Heart right ventricle (tissue), 16 donors: ENCODE measurements at places on chromosomes 6 and 20. TPM values are rescaled to one million over a fixed set of nuclear protein-coding genes. Genes with fewer than 3 reads are reported as not detected.

Gene PACSIN1
- 7.1 TPM for total RNA-seq

Gene C6orf58
- total RNA-seq = not detected

Gene PDE7B
- total RNA-seq = 12.1 TPM

Gene PDYN
- total RNA-seq = not detected

Gene ARHGAP18
- total RNA-seq = 15.4 TPM

Gene GPLD1
- total RNA-seq = 0.71 TPM

Gene RSPO3
- 0.47 TPM for total RNA-seq

GRCh38 chr20:63452821-63453523 lies 19.5 kb downstream of the KCNQ2 start:
- DNase-seq = no peak
- H3K36me3 ChIP-seq = no peaks in the 10 kb centered on the region
- H3K4me3 ChIP-seq = no peak overlapping the region
- peak overlapping the region; percentile 64 for H3K27ac ChIP-seq

GRCh38 chr6:12295558-12296254 lies 5.5 kb downstream of the EDN1 start:
- DNase-seq = no peak
- H3K27ac ChIP-seq = no peak overlapping the region
- H3K4me1 ChIP-seq = peaks cover 13% of the 10 kb centered on the region
- no peaks in the 10 kb centered on the region for H3K36me3 ChIP-seq

DNA sequence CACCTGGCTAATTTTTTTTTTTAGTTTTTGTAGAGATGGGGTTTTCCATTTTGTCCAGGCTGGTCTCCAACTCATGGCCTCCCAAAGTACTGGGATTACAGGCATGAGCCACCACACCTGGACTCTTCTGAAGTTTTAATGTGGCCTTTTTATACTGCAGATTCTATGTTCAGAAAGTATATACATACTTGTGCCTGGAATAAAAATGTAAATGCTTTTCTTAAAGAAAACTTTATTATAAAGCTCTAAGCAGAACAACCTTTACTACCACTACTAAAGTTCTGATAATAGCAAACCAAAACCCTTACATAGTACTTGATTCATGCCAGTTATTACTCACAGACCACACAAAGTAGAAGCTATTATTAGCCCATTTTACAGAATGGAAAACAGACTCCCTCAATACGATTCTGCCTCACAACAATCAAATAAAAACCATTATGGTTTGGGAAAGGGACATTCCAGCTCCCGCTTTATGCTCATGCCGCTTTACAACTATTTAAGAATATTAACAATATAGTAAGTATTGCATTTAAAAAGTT lies 5.3 kb downstream of the PHIP start:
- H3K27me3 ChIP-seq = no peaks in the 10 kb centered on the region
- H3K4me3 ChIP-seq = no peak overlapping the region
- no peak overlapping the region for H3K27ac ChIP-seq
- H3K4me1 ChIP-seq = peaks cover 77% of the 10 kb centered on the region
- no peak for DNase-seq
- peaks cover 14% of the 10 kb centered on the region for H3K36me3 ChIP-seq

DNA sequence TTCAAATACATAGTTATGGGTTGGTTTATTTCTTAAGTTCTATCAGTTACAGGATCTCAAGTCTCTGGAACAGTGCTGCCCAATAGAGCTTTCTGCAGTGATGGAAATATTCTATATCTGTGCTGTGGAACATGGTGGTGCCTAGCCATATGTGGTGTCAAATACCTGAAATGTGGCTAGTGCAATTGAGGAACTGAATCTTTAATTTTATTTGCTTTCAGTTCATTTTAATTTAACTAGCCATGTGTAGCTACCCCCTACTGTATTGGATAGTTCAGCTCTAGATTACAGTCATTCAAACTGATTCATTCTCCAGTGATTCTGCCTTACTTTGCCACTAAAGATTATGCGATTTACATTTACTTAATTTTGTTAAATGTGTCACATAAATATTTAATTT lies 503.2 kb downstream of the CDKAL1 start:
- H3K4me1 ChIP-seq = no peaks in the 10 kb centered on the region
- no peak overlapping the region for H3K4me3 ChIP-seq
- no peaks in the 10 kb centered on the region for H3K36me3 ChIP-seq
- no peaks in the 10 kb centered on the region for H3K27me3 ChIP-seq
- no peak overlapping the region for H3K27ac ChIP-seq

GRCh38 chr20:45937765-45938164 lies 3.3 kb downstream of the PCIF1 start:
- H3K4me3 ChIP-seq = no peak overlapping the region
- peaks cover 59% of the 10 kb centered on the region for H3K36me3 ChIP-seq
- peaks cover 38% of the 10 kb centered on the region for H3K4me1 ChIP-seq

DNA sequence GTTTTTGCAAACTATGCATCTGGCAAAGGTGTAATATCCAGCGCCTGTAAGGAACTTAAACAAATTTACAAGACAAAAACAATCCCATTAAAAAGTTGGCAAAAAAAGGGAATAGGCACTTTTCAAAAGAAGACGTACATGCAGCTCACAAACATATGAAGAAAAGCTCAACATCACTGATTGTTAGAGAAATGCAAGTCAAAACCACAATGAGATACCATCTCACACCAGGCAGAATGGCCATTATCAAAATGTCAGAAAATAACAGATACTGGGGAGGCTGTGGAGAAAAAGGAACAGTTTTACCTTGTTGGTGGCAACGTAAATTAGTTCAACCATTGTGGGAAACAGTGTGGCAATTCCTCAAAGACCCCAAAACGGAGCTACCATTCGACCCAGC lies 54.2 kb downstream of the TSBP1 start:
- H3K27ac ChIP-seq = no peak overlapping the region
- H3K27me3 ChIP-seq = no peaks in the 10 kb centered on the region
- no peak overlapping the region for H3K4me3 ChIP-seq
- no peaks in the 10 kb centered on the region for H3K36me3 ChIP-seq
- H3K4me1 ChIP-seq = no peaks in the 10 kb centered on the region

DNA sequence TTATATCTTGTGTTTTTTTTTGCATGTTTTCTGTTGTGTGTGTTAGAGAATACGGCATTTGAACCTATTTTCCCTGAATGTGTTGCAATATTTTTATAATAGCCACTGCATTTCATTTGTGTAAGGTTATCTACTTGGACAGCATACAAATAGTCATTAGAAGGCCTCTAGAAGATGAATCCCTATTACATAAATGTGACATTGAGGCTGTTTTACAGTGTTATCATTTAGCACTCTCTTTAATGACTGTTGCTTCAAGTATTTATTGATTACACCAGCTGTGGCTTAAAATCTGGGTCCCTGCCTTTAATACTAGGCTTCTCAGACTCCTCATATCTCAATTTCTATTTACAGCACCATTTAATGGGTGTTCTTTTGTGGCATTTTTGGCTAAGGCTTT lies 465.8 kb downstream of the FRK start:
- DNase-seq = no peak
- H3K36me3 ChIP-seq = no peaks in the 10 kb centered on the region
- H3K4me3 ChIP-seq = no peak overlapping the region

DNA sequence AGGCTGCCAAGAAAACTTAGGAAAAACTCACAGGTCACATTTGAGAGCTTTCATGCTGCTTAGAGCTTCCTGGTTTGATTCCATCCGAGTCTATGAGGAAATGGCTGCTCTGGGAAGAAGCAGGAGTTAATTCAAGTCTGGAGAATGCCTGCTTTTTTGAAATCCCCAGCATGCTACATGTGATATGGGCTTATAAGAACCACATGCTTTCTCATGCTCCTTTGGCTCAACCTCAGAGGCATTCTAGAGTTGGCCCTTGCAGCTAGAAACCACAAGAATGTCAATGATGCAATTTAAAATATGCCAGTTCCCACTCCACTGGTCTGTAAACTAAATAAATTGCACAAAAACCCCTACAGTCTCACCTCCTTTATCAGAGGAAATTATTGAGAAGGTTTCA lies 142.9 kb upstream of the OLIG3 start:
- H3K27ac ChIP-seq = no peak overlapping the region
- H3K27me3 ChIP-seq = no peaks in the 10 kb centered on the region

DNA sequence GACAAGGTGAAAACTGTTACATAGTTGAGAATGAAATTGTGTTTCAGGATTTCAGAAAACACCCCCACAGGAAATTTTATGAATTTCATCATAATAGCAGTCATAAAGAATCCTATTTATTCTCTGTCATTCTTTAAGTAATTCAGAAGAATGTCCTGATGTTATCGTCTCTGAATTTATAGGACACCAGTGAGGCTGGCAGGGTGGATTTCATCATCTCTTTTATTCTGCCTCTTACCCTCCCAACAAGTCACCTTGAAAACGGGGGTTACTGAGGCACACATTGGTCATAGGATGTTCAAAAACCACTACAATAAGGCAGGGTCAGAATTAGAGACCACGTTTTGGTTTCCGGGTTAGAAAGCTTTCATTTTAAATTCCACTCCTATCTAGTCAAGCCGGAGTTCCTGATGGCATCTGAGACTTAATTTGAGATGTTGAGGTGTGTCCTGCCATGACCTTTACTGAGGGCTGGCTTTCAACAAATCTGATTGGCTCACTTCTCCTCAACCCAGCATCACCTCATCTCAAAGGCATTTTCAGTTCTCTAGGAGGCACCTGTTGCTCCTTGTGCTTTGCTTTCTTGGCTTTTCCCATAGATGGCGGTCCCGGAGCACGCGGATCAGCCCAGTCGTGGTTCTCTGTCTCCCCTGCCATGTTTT lies 230.6 kb upstream of the SUPT3H start:
- no peak for DNase-seq
- peaks cover 15% of the 10 kb centered on the region for H3K4me1 ChIP-seq
- H3K27ac ChIP-seq = no peak overlapping the region
- H3K36me3 ChIP-seq = no peaks in the 10 kb centered on the region
- no peaks in the 10 kb centered on the region for H3K27me3 ChIP-seq
- H3K4me3 ChIP-seq = no peak overlapping the region

DNA sequence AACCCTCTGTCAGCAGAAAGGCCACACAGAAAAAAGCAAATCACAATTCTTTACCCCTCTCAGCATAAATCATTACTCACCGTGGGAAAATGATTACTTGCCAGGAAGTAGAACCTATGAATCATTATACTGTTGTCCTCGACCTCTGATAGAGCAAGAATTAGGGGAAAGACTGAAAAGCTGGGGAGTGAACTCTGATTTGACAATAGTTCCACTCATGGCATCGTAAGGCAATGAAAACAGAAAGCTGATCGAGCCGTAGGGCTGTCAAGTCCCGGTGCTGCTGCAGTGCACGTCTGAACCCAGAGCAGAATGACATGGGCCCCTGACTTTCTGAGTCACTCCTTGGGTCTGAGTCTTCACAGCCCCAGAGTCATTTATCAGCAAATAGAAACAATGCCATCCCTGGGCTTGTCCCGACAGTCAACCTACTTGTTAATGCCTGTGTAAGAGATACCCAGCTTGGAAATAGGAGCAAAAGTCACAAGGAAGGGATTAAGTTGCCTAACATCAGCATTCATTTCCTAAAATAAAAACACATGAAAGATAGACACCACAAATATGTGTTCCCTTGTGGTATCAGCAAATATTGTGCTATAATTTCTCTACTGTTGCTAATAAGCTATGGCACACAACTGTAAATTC lies 224.8 kb upstream of the MARCKS start:
- H3K4me1 ChIP-seq = peaks cover 41% of the 10 kb centered on the region
- H3K4me3 ChIP-seq = no peak overlapping the region
- H3K36me3 ChIP-seq = no peaks in the 10 kb centered on the region
- no peak for DNase-seq
- H3K27ac ChIP-seq = peak overlapping the region; percentile 7

DNA sequence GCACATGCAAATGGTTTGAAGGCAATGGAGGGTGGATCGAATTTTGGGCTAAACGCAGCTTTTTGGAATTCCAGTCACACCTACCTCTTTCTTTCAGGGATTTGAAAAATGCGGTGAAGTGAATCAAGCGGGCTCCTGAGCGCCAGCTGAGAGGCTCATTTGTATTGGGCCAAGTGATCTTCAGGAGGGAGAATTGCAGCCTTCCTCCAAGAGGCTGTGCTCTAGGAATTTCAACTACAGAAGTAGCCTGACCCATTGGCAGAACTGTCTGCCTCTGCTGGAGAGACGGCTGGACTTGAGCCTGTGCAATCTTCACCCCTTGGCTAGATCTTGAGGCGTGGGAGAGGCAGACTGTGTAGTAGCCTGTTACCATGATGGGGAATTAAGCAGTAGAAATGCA lies 5.7 kb upstream of the TIAM2 start:
- DNase-seq = no peak
- H3K36me3 ChIP-seq = no peaks in the 10 kb centered on the region
- H3K4me1 ChIP-seq = peaks cover 7% of the 10 kb centered on the region
- no peaks in the 10 kb centered on the region for H3K27me3 ChIP-seq
- H3K27ac ChIP-seq = no peak overlapping the region

DNA sequence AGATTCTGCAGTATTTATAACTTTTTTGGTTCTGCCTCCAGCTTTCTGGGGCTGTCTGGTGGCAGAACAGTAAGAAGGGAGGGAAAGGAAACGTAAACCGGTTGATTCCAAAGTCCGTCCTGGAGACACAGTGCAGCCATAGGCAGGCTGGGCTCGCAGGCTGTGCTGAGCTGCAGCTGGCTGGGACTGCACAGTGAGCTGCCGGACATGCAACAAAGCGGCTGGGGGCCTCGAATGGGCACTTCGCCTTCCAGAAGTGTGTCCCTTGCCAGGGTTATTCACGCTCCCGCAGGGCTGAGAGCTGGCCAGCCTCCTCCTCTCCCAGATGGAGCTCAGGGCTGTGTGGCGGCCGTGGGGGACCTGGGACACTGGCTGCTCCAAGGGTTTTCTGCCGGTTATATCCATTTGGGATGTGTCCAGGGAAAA lies 78.1 kb upstream of the CD93 start:
- H3K36me3 ChIP-seq = no peaks in the 10 kb centered on the region
- DNase-seq = no peak
- H3K4me1 ChIP-seq = peaks cover 58% of the 10 kb centered on the region
- H3K27ac ChIP-seq = no peak overlapping the region
- no peaks in the 10 kb centered on the region for H3K27me3 ChIP-seq
- H3K4me3 ChIP-seq = no peak overlapping the region

- no peak overlapping the region for H3K27ac ChIP-seq
- DNase-seq = no peak
- no peaks in the 10 kb centered on the region for H3K4me1 ChIP-seq
- H3K4me3 ChIP-seq = no peak overlapping the region
Measured at GRCh38 chr20:4552075-4552640, 169.6 kb upstream of the PRND start.

GRCh38 chr6:132253211-132253610 lies 148.1 kb downstream of the MOXD1 start:
- H3K27me3 ChIP-seq = no peaks in the 10 kb centered on the region
- no peak overlapping the region for H3K4me3 ChIP-seq
- no peak for DNase-seq
- H3K4me1 ChIP-seq = no peaks in the 10 kb centered on the region
- no peak overlapping the region for H3K27ac ChIP-seq
- no peaks in the 10 kb centered on the region for H3K36me3 ChIP-seq

- H3K27ac ChIP-seq = no peak overlapping the region
- no peaks in the 10 kb centered on the region for H3K27me3 ChIP-seq
- H3K4me3 ChIP-seq = no peak overlapping the region
Measured at GRCh38 chr20:47164140-47164539, 192.4 kb downstream of the ZMYND8 start.

- DNase-seq = no peak
- H3K4me1 ChIP-seq = peaks cover 6% of the 10 kb centered on the region
- H3K27ac ChIP-seq = no peak overlapping the region
Measured at GRCh38 chr6:170251776-170252571, 38.9 kb downstream of the DLL1 start.
